Stimulated activated CD8-positive, alpha-beta memory T cell treated with anti-CD3 and anti-CD28 coated beads, Interleukin-15, amount 100 ng/mL, for 1 hour (primary cell): ENCODE measurements at places on chromosomes 5 and 9.
A peak's percentile ranks its signal among the peaks of the same experiment; 100 is the strongest.

GRCh38 chr9:21988056-21988990, 5.9 kb downstream of the CDKN2A start:
- no peak for DNase-seq

GRCh38 chr5:37207802-37208201, 41.4 kb downstream of the CPLANE1 start:
- DNase-seq: no peak

DNA sequence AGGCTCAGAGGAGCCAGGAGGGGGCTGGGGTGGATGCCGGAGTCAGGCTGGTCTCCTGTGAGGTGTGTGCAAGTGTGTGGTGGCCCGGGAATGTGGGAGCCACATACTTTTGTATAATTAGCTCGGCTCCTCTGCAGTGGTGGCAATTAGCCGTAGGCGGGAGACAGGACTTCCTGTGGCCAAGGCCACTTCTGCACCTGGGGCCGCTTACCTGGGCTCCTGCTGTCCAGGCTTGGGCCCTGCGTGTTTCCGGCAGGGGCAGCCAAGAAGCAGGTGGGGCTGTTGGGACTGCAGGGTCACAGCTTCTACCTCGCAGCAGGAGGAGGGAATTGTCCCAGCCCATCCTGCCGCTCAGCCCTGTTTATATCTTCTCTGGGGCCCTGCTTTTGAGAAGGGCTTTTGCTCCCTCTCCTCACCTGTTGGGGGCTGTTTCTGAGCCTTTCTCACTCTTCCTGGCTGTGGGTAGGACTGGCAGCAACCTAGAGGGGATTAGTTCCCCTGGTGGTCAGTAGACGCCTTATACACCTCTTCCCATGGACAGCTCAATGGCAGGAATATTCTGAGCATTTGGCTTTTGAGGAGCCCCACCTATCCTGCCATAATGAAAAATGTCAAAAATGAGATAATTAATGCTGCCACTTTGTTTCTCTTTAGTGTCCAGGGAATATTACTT, 145.4 kb upstream of the PITX1 start:
- DNase-seq: no peak

GRCh38 chr5:139385061-139386049, 2.3 kb upstream of the SLC23A1 start:
- DNase-seq: no peak

GRCh38 chr5:171131497-171131896, 177.6 kb upstream of the TLX3 start:
- no peak for DNase-seq

GRCh38 chr5:132655821-132656773, 1.9 kb upstream of the IL13 start:
- no peak for DNase-seq

DNA sequence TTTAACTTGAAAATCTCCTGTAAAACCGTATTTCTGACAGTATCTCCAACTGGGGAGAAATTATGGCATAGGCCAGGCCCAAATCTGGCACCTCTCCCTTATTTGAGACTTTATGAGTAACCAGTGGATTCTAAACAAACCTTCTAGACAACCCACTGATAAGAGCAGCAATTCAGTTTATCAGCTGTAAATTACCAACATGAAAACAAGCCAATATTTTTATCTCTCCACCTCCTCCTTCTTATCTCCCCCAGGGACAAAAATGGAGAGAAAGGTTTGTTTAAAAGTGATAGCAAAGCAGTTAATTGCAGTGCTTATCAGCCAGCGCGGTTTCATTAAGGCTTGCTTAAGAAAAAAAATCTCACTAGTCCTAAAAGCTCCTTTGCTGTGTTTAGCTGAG, 53.8 kb downstream of the KCNV2 start:
- no peak for DNase-seq

- no peak for DNase-seq
Measured at GRCh38 chr5:150661086-150661485, at the start of gene MYOZ3. TSS of gene MYOZ3 (plus strand) at chr5:150661251. CDS start at chr5:150662942, 1,691 bp downstream.

DNA sequence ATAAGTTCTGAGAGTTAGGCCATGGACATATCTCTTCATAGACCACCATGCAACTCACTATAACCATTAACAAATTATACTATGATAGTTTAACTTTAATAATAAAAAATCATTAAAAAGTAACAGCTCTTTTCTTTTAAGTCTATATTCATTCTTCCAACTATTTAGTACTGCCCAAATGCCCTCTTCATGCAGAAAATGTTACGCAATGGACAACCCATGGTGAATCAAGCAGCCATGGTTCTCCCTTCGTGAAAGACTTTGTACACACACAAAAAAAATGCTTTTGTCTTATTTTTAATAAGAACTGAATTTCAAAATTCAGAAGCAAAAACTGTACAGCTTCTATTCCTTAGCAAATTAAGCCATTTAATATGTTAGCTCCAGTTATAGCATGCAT, 401.1 kb downstream of the EFNA5 start:
- no peak for DNase-seq

DNA sequence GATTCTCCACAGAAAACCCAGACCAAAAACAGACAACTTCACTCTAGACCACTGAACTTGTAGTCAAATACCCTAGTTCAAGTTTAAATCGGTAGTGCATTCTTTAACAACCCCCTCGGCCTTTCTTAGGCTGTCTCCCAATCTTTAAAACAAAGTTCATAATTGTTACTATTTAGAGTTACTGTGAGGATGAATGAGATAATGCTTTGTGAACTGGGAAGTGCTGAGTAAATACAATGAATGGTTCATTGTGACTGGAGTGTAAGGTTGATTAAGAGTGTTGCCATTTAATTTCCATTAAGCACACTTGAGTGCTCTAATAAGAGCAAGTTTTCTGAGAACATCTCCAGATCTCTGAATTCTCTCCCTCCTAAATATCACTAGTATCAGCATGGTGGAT, 228.8 kb upstream of the PIK3R1 start:
- DNase-seq: no peak

GRCh38 chr5:173907686-173908371, 19.7 kb downstream of the CPEB4 start:
- DNase-seq: no peak

DNA sequence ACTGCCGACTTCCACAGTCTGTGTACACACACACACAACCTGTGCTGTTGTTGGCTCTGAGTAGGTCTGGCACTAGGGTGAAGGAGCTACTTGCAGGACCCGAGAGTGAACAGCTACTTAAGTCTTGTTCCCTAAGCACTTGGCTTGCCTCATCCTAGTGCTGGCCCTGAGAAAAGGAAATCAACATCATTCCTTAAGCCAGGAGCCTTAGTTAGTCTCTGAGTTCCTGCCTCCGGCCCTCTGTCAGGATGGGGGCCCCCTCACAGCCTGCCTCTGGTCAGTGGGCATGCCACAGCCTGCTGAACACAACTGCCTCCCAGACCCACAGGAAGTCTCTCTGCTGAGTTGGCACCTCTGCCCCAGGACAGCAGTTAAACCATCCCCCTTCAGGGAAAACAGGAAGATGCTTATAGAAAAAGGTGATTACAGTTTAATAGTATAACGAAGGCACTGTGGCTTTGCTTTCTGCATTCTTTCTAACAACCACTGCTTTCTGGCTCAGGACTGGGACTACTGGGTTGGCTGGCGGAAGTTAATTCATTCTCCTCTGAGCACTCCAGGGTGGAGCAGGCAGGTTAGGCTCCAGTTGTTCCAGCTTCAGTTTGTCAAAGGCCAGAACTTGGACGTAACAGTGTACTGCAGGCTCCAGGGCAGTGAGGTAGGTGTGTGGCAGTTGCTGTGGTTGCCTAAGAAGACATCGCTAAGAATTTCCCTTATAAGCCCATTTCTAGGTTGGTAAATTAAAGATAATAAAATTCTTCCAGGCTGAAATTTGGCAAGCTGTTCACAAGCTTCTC, 2.8 kb downstream of the MAMDC2 start:
- DNase-seq: no peak

DNA sequence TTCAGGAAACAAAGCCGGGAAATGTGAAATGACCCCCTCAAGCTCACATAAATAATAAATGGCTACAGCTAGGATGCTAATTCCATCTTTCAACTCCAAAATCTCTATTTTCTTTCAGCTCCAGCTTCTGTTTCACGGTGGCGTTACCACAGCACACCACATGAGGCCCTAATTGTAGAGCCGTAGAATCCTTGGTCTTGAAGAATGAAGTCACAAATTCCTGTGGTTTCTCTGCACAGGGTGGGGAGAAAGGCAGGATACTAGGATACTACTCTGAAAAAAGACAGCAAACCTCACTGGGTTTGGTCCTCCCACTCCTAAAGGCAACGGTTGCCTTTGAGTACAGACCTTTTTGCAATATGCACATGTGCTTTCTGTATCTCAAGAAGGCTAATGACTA, 13.9 kb upstream of the RARS1 start:
- DNase-seq: no peak

- no peak for DNase-seq
Measured at GRCh38 chr9:85200726-85201404, 531.3 kb downstream of the NTRK2 start.

DNA sequence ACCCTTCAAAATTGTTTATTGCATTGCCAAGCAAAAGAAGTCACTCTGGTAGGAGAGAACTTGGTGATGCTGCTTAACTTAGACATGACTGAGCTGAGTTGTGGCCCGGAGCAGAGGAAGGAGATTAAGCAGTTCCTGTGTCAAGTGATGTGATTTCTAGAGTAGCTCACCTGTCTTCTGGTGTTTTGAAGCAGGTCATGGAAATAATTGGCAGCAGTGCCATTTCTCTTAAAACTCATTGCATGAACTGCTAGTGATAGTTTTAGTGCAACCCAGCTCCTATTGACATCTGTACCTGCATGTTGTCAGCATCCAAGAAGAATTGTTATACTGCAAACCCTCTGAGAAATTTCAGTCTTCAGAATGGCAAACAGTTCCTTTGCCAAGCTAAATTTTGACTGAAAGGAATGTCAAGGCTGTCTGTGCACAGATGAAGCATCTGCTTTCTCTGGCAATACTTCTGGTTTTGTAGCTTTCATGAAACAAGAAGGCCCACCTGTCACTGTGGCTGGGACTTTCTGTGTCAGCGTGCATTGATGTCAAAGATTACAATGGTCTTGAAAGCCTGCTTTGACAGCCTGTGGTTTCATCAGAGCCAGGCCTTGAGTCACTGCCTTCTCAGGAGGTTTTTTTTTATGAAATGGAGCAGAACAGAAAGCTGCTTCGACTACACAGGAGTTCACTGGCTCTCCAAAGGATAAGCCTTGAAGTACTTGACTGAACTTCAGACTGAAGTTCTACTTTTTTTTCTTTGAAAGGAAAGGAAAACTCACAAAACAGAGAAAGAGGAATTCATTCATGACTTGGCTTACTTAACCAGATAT, 90.6 kb downstream of the RALGPS1 start:
- DNase-seq: peak; percentile 27

GRCh38 chr9:72254901-72255545, 105.8 kb downstream of the GDA start:
- no peak for DNase-seq

GRCh38 chr9:99169982-99170761, 51.6 kb downstream of the ALG2 start:
- no peak for DNase-seq

- no peak for DNase-seq
Measured at GRCh38 chr9:135249711-135250110, 162.2 kb downstream of the OLFM1 start.

DNA sequence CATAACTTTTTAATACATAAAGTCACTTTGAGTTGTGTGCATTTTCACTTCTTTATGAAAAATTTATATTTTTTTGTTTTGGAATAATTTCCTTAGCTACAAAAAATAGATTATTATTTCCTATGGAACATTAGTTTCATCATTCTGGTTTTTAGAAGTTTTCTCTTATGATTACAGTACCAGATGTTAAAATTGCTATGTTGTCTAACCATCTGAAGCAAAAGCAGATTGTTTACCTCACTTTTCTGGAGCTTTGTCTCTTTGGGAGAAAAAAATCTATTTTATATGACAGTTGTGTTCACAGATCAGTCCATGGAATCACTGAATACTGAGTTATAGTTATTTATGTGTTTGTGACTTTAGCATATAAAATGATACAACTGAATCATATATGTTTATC, 708.9 kb upstream of the RIOK2 start:
- DNase-seq: no peak
